Fibroblast of skin of right quadriceps (primary cell): ENCODE measurements at places on chromosomes 2 and 18.

DNA sequence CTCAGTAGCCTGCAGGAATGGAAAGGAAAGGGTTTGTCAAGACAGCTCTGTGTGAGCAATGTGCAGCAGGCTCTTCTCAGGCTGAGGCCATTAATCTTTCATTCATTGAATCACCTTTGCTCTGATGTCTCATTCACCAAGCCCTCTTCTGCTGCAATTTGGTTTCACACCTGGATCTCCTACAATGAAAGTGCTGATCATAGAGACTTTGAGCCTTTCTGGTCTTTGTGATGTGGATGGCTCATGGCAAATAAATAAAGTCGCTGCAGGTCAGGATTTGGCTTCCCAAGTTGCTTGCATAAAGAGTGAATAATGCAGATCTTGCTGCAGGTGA is 95.8 kb upstream of the SPRED2 start:
- DNase-seq: no peak

GRCh38 chr2:165660361-165660760 is 133.7 kb downstream of the GALNT3 start:
- no peak for DNase-seq

- peak; percentile 80 for DNase-seq
These were observed 550 bp downstream of the USP34 start for GRCh38 chr2:61470122-61470951.

DNA sequence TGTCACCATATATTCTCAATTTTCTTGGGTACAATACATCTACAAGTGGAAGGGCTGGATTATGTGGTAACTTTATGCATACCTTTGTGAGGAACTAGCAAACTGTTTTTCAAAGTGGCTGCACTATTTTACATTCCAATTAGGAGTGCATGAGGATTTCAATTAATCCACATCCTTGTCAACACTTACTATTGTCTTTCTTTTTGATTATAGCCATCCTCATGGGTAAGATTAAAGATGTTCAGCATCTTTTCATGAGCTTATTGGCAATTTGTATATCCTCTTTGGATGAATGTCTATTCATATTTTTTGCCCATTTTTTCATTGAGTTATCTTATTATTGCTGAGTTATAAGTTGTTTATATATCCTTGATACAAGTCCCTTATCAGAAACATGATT is 73.7 kb downstream of the ZRANB3 start:
- DNase-seq: no peak

- DNase-seq: no peak
These were observed 37.5 kb upstream of the NPAS2 start for GRCh38 chr2:100782380-100782878.

GRCh38 chr2:1563084-1563857 is 150.0 kb downstream of the TPO start:
- no peak for DNase-seq

DNA sequence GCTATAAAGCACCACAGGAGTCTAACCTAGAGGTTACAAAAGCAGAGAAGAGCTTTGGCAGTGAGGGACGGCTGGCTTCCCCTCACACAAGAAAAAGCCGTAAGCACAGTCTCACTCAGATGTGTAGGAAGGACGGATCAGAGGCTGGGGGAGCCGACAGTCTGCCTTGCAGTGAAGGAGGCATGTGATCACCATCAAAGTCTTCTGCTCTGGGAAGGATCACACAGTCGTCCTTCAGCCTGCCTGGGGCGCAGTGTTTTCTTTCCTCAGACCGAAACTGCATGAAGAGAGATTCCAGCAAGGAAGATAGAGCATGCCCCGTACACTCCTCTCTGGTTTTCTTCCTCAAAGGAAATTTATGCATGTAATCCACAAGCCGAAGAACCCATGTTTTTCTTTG is 24.1 kb downstream of the GATA6 start:
- no peak for DNase-seq

DNA sequence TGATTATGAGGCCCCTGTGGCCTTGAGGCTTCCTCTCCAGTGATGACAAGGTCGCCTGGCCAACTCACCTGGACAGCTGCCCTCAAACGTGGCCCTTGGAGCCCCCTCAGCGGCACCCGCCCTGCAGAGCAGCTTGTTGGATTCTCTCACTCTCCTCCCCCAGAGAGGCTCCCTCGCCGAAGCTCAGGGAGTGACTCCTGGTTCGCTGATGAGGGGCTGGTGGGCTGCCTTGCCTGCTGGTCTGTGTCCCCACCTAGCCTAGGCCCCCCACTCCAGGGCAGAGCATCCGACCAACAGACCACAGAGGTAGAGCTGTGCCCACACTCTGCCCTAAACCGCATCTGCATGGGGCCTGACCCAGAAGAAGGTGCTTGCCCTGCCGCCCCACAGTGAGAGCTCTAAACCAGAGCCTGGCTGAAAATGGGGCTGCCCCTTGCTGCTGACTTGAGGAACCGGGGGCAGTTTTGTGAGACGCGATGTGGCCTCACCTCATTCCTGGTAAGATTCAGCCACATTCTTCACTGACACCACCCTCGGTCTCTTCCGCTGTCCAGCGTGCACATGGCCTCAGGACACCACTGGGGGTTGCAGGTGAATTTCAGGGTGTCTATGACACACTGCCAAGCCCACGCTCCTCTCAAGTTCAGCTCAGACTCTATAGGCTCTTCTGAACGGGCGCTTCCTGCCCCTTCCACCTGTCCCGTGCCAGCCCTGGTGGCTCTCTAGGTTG is 131.6 kb downstream of the CABLES1 start:
- DNase-seq: no peak

DNA sequence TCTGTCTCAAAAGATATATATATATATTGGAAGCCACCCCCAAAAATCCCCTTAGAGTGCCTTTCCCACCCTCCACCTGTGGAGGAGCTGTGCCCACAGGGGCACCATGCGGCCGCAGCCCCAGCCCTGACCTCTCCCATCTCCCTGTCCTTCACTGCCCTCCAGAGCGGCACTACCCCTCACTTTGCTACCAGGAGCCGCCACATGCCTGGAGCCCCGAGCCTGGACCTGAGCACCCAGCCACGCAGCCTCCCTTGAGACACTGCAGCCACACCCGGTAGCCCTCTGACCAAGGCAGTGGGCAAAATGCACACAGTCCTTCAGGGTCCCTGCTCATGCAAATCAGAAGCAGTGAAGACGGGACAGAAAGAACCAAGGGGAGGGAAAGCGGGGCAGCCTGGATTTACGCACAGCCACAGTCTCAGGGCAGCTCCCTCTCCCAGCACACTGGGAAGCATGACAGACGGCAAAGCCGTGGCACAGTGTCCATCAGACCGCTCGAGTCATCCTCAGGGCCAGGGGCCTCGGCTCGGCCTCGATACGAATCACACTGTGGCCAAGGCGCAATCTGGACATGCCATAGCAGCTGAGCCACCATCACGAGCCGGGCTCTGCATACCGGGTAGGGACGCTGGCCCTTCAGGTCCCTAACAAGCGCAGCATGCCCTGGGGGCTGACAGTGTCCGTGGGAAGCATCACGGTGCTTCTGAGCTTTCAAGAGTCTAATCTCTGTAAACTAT is 10.1 kb downstream of the HDAC4 start:
- no peak for DNase-seq

- no peak for DNase-seq
These were observed 29.1 kb downstream of the GAREM1 start for GRCh38 chr18:32441533-32441932.

GRCh38 chr2:10211844-10212422 is 89.4 kb downstream of the RRM2 start:
- no peak for DNase-seq

DNA sequence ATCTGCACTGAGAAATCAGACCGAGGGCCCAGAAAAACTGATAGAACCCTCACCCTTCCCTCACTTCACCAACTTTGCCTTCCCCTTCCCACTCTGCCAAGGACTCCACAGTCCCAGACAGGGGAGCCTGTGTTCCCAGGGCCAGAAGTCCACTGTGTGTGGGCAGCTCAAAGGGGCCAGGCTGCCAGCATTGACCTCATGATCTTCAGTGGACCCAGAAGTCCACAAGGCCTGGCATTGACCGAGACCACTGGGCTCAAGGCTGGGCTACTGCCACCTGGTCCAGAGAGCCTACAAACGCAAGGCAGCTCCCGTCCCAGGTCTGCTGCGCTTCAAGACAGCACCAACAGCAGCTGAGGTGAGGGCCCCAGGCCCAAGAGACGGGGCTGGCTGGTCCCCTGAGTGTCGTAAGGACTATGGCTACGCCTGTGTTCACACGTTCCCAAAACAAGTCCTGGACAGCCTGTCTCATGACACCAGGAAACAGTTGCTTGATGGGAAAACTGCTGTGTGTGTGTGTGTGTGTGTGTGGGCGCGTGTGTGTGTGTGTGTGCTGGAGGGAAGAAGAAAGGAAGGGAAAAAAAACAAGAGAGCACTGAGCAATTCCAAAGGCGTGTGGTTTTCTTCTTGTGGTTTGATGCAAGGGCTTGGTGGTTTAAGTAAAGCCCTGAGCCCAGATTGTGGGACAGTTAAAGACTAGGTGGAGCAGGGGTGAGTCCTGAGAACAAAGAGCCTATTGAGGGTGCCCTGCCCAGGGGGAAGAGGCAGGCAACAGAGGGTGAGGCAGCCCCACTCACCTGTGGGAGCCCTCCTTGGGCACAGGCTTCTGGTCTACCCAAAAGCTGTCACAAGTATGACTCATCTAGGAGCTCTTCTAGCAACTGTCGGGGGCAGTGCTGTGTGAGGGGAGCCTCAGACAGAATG is 46.6 kb upstream of the ZBTB7C start:
- DNase-seq: peak; percentile 94

DNA sequence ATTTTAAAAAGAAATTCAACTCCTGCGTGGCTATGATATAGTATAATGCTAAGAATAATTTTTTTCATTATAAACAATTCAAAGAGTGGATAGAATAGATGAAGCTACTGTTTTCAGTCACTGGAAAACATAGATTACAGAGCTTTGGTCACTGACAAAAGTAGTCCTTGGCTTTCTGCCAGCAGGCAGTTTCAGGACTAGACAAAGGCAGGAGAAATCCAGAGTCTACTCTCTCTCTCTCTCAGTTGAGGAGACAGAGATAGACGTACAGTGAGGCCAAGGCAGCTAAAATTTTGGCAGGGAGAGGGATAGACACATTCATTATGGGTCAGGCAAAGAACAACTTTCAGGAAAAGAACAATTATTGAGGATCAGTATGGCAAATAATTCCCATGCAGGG is 491.4 kb upstream of the CRIM1 start:
- DNase-seq: no peak

DNA sequence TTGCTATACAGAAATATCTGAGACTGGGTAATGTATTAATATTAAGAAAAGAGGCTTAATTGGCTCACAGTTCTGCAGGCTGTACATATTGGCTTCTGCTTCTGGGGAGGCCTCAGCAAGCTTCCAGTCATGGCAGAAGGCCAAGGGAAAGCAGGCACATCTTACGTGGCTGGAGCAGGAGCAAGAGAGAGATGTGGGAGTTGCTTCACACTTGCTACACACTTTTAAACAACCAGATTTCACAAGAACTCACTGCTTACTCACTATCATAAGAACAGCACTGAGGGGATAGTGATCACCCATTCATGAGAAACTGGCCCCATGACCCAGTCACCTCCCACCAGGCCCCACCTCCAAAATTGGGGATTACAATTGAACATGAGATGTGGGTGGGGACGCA is 50.6 kb downstream of the MAPRE2 start:
- no peak for DNase-seq

DNA sequence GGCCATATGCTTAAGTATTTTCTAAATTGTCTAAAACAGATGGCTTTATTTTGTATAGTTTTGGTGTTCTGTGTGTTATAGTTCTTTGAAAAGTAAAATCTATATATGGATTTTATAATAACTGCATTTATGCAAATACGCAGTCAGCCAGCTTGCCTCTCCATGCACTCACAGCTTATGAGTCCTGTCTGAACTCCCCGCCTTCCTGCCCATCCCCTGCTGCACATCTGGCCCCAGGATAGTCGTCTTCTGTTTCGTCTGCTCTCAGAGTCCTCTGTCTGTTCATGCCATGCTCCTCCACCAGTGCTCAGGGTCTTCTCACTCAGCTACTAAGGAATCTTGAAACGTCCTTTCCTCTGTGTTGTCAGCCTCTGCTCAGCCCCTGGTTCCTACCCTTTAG is 28.2 kb upstream of the ANKRD62 start:
- DNase-seq: no peak

GRCh38 chr2:15177103-15177502 is 384.0 kb downstream of the NBAS start:
- DNase-seq: peak; percentile 54

GRCh38 chr2:213846856-213847255 is 562.6 kb downstream of the SPAG16 start:
- DNase-seq: peak; percentile 2

DNA sequence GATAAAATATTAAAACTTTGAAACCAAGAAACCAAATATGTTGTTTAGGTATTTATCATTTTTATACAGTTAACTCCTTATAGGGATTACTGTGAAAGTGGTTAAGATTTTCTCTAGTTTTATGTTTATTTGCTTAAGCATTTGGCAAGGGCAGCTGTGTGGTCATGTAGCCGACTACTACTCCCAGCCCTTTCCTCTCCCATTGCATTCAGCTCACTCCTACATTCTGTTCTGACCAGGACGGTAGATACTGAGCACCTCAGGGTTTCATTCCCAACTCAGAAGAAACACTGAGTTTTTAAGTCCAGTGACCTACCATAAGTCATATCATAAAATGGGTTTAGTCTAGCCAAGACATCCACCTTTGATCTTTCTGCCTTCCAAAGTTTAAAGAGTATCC is 19.8 kb downstream of the FZD5 start:
- no peak for DNase-seq

GRCh38 chr2:126882736-126883665 is 15.7 kb upstream of the TEX51 start:
- no peak for DNase-seq

DNA sequence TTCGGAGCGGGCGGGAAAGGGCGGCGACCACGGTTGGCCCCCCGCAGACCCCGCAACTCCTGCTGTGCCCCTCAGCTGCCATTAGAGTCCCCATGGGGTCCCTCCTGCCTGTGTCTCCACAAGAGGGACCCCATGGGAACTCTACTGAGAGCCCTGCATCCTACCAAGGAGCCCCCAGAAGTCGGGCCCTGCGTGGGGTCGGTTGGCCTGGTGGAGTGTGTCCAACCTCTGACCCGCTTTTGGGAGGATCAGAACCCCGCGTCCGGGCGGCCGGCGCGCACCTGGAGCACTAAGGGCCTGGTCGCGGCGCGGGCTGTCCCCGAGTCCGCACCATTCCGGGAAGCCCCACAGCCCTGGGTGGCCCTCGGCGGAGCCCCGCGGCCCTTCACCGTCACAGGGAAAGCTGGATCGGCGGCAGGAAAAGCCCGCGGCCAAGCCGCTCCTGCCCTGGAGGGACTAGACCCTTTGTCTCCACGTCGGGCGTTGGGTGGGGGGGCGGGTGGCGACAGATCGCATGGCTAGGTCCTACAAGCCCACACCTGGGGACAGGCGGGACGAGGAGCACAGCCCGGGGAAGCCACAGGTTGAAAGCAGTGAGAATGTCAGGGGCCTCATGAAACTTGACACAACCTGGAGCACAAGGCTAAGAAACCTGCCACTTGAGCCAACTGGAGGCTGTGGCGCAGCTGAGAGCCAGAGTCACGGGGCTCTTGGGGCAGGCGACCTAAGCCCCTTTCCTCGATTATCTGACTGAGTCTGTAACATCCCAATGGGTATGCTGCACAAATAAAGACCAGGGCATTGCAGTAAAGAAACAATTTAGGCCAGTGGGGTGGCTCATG is 11.2 kb upstream of the CXXC1 start:
- no peak for DNase-seq

GRCh38 chr2:220626603-220627002 is 945.5 kb downstream of the EPHA4 start:
- no peak for DNase-seq
